ENCODE measurements at places on chromosomes 5 and 9.

GRCh38 chr9:94181408-94182181, 77.5 kb upstream of the ZNF169 start:
- DNase-seq: no peak

DNA sequence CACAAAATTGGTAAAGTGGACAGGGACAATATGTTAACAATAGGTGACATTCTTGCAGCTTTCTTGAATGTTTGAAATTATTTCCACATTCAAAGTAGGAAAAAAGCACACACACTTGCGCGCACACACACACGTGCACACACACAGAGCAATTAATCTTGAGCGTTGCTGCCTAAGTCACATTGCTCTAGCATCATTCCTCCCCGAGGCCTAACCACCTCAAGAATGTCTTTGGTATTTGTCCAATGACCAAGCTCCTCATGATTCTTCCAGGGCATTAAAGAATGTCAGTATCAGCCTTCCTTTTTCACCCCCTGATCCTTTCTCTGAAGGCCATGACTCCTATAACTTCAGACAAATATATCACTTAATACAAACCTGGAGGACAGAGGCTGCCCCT, 198.1 kb downstream of the NPR3 start:
- no peak for DNase-seq

DNA sequence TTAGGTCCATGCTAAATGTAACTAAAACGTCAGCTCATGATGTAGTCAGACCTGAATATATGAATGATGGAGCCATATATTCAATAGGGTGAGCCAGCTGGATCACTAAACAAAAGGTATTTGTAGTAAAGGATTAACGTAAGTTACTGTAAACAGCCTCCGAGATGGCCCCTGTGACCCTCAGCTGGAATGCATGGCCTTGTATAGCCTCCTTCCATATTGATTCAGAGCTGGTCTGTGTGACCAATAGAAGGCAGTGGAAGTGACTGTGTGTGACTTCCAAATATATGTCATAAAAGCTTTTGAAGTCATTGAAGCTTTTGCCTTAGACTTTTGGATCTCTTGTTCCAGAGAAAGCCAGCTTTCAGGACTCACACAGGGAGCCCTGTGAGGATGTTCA, 154.4 kb upstream of the CHD1 start:
- no peak for DNase-seq

- no peak for DNase-seq
Measured at GRCh38 chr9:86413971-86414880, 60.0 kb upstream of the TUT7 start.

- DNase-seq: no peak
Measured at GRCh38 chr9:6644346-6645104, 1.0 kb downstream of the GLDC start.

DNA sequence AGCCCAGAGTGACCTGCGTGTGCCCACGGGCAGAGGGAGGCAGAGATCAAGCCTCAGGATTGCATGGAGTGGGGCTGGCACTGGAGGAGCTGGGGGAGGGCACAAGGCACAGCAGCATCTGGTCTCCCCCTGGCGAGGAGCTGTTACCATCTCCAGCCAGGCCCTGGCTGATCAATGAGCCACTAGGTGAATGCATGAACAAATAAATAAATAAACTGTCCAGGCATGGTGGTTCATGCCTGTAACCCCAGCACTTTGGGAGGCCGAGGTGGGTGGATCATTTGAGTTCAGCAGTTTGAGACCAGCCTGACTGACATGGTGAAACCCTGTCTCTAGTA, 14.3 kb upstream of the PSMB7 start:
- no peak for DNase-seq

DNA sequence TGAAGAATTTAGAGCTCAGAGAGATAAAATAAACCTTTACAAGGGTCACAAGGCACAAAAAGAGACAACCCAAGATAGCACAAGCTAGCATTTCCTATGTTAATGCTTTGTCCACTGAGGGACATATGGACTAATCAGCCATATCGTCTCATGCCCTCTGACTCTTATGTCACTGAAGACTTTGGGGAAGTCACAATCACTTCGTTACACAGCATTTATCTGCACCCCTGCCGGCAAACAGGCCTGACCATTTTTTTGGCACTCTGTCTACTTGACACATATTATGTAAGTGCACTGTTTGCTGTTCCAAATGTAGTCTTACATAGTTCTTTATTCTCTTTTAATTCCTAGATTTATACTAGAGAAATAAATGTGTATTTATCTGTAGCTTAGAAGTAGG, 13.9 kb upstream of the BNC2 start:
- no peak for DNase-seq

GRCh38 chr9:72827950-72828731, 124.7 kb downstream of the ALDH1A1 start:
- DNase-seq: no peak

- DNase-seq: no peak
Measured at GRCh38 chr5:158976035-158976434, 123.7 kb downstream of the EBF1 start.

- DNase-seq: no peak
Measured at GRCh38 chr5:72468024-72468423, 39.2 kb downstream of the ZNF366 start.

DNA sequence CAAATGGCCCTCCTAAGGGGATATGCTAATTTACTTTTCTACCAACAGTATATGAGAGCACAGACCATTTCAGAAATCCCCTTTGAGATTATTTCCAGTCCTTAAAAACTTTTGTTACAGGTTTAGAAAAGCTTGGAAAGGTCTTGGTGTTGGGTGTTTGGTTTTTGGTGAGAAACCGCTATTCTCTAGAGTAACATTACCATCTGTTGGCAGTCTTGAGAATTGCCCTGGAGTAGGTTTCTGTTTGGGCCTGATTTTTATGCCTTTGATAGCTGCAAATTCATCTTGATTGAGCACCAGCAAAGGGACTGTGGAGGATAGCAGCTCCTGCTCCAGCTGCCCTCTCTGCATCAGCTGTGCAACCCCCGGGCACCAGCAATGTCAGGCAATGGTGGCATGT, 8.0 kb downstream of the NUDT2 start:
- DNase-seq: no peak

DNA sequence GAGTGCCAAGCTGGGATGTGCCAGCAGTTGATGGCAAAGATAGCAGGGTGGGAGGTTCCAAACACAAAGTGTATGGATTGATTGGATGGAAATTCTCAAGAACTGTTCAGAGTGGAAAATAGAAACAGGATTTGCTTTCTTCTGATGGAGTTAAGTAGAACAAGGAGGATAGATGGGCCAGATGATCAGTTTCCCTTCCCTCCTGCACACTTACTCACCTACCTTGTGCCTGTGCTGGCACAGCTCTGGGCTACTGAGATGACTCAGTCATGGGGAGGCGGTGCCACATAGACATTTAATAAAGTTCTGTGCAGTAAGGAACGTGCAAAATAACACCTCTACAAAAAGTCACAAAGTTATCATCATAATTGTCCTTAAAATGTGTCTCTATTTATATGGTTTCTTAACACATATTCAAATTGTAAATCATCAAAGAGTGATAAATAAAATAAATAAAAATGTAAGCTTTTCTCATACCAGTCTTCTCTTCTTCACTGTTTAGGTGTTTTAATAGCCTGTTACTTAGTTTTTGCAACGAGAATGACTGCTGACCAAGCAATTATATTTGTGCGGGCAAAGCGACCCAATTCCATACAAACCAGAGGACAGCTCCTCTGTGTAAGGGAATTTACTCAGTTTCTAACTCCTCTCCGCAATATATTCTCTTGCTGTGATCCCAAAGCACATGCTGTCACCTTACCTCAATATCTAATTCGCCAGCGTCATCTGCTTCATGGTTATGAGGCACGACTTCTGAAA, 12.7 kb downstream of the PTPDC1 start:
- DNase-seq: no peak

DNA sequence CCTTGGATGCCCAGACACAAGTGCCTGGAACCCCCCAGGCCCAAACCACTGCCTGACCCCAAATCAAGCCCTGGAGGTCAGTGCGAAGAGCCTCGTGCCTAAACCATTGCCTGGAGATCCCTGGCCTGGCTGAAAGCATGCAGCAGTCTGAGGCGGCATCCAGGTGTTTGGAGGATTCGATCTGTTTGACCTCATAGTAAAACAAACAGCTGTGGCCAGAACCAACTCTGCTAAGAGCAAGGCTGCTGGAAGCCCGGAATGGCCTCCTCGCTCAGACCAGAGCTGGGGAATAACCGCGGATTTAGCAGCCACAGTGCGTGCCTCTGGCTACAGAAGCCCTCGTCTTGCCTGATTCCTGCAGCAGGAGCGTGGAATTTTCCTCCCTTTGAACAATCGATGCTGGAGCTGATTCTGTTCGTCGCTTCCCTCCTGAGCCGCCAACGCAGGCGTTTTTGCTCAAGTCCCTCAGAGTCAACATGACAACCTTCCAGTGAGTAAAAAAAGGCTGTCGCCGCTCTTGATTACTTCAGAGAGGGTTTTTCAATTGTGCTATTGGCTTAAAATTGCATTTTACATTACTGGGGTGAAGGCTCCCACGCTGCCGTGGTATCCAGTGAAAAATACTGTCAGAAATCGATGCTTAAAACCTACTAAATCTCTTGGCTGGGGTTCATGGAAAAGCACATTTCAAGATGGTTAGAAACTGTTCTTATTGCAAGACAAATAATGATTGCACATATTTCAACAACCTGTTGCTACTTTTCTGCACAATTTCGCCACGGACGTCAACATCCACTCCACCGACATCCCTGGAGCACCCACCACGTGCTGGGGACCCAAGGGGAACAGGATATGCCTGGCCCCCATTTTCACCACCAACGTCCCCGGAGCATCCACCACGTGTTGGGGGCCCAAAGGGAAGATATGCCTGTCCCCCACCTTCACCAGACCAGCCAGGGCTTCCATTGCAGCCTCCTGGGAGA, 190.0 kb downstream of the OLFM1 start:
- no peak for DNase-seq

DNA sequence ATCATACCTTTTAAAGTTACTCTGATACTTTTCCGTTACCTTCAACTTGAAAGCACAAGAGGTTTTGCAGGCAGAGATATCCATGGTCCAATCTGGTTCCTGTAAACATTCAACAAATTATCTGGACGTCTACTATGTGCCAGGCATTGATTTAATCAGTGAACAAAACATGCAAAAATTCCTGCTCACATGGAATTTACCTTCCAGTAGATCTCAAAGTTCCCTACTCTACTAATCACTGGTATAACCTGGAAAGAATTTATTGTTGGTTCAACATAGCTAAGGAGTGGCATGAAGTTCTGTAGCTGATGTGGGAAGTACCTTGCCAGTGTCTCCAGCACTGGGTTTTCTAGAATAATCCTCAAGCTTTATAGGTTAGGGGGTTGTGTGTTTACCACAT, 9.8 kb downstream of the OCLN start:
- DNase-seq: no peak

- no peak for DNase-seq
Measured at GRCh38 chr9:111533099-111533790, 8.3 kb downstream of the ZNF483 start.

GRCh38 chr5:168482361-168482760, 3.9 kb upstream of the RARS1 start:
- no peak for DNase-seq

DNA sequence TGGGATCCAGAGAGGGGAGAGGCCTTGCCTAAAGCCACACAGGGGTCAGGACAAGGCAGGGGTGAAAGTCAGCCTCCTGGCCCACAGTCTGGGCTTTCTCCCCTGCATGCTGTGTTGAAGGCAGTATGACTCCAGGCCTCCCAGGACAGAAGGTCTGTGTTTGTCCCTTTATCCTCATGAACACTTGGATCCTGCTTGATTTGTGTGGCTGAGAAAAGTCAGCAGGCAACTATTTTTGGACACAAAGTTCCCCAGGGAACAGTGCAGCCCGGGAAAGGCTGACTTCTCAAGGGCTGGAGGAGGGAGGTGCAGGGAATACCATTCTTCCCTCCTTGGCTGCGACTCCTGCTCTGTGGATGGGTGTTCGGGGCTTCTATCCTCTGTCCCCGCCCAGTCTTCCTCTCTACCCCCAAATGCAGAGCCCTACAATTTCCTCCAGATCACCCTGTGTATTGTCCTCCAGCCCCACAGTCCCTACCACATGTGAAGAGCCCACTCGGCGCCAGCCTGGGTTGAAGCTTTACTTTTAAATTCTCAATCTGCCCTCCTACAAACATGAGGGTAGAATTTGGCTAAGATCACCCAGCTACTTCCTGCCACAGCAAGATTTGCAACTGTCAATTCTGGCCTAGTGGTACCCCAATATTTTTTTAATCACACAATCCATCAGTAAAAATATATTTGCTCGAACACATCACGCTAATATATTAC, 4.1 kb downstream of the AKNA start:
- no peak for DNase-seq

GRCh38 chr9:34862043-34862442, 96.0 kb upstream of the PHF24 start:
- no peak for DNase-seq

DNA sequence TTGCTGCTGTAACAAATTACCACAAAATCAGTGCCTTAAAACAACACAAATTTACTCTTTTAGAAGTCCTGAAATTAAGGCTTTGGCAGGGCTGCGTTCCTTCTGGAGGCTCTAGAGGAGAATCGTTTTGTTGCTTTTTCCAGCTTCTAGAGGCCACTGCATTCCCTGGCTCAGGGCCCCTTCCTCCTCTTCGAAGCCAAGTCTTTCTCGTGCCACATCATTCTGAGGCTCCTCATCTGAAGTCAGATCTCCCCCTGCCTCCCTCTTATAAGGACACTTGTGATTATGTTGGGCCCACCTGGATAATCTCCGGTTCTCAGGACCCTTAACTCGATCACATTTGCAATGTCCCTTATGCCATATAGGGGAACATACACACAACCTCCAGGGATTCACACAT, 48.0 kb downstream of the SLC22A5 start:
- no peak for DNase-seq

DNA sequence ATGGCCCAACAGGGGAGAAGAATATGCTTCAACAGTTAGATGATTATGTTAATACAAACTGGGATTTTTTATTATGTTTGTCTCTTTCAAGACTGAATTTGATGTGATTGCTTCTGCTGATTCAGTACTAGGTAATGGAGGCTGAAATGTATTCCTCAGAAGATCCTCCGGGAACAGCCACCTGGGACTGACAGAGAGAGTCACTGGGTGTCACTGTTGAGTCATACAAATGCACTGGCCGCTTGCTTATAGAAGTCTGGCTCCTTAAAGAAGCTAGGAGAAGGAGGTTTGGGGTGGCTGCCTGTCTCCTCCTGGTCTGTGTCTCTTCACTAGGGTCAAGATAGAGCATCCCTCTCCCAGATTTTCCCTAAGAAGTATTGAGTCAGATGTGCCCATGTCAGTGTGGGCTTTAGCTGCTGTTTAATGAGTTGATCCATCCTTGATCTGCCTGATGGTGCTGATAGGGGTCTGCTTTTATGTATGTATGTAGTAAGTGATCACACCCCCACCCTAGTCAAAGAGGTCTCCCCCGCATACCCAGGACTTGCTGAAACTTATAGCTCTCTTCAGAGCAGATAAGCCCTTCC, 773.4 kb downstream of the BRINP1 start:
- no peak for DNase-seq

GRCh38 chr5:136309932-136310598, 55.3 kb downstream of the TRPC7 start:
- no peak for DNase-seq

GRCh38 chr9:115412656-115413055, 294.7 kb upstream of the TNC start:
- no peak for DNase-seq

All from stimulated activated CD8-positive, alpha-beta memory T cell treated with anti-CD3 and anti-CD28 coated beads, Interleukin-4, amount 100 ng/mL, for 1 hour (primary cell).